Activated CD8-positive, alpha-beta memory T cell treated with anti-CD3 and anti-CD28 coated beads for 48 hours (primary cell): ENCODE measurements at places on chromosomes 12 and 14.

DNA sequence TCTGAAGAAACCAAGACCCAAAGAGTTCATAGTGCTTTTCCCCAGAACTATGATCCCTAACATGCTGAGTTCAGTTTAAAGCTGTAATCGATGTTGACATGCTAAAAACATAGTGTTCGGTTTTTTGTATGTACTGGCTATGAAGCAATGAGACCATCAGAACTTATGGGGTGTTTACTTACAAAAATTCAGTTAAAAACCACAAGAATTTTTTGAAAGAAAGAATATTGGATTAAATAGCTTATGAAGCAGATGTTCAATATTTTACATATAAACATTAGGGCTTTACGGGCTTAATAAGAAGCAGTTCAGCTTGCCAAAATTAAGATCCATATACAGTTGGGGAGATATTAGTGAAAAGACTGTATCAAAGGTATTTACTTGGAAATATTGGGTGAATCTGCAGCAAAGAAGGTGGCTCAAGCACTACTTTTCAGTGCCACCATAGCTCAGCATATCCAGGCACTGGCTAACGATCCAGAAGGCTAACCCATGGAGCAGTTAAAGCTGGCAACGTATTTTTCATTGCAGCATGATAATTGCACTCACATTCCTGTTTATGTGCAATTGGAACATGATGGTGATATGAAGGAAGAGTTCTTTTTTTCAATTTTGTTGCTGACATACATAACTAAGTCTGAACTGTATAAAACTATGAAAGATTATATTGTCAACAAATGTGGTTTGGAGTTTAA, 125.9 kb downstream of the EFCAB11 start:
- DNase-seq: no peak

- no peak for DNase-seq
Measured at GRCh38 chr14:55706893-55707292, 126.9 kb downstream of the KTN1 start.

DNA sequence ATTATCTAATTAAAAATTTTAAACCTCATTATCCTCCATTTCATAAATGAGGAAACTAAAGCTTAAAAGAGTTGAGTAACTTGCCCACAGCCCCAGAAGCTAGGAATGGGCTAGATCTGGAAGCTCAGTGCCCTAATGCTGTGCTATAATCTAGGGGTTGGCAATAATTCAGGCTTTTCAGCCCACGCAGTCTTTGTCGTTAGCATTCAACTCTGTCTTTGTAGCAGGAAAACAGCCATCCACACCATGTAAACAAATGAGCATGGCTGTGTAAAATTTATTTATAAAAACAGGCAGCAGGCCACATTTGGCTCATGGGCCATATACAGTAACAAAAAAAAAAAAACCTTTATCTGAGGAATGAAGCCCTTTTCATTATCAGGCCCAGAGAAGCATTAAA, 92.4 kb upstream of the OVCH1 start:
- DNase-seq: no peak

- DNase-seq: no peak
Measured at GRCh38 chr12:26808766-26809476, 24.1 kb downstream of the ITPR2 start.

- DNase-seq: no peak
Measured at GRCh38 chr14:53149668-53150316, 3.3 kb downstream of the DDHD1 start.

GRCh38 chr12:104721936-104722335, 236.2 kb downstream of the SLC41A2 start:
- no peak for DNase-seq

GRCh38 chr14:31307198-31307597, 99.6 kb upstream of the HECTD1 start:
- DNase-seq: no peak

DNA sequence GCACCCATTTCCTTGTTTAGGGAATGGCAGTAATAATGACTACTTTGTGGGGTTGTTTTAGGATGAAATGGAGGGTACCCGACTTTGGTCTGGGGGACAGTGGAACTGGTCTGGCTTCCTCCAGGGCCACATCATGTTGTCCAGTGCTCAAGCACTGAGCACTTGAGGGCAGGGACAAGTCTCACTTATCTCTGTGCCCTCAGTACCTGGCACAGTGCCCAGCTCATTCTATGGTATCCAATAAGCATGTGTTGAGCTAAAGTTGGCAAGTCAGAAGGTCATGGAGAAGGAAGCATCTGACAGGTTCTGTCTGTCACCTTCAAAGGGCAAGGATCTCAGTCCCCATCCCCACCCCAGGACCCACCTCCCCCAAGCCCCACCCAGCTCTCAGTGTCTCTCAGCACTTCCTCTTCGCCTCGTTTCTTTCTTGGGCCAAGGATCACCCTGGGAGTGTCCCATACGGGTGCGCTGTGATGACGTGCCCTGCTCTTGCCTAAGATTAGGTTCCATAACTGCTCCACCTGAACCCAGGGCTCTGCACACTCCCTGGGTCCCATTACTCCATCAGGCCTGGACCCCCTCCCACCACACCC, 24.3 kb upstream of the TMEM106C start:
- DNase-seq: no peak

DNA sequence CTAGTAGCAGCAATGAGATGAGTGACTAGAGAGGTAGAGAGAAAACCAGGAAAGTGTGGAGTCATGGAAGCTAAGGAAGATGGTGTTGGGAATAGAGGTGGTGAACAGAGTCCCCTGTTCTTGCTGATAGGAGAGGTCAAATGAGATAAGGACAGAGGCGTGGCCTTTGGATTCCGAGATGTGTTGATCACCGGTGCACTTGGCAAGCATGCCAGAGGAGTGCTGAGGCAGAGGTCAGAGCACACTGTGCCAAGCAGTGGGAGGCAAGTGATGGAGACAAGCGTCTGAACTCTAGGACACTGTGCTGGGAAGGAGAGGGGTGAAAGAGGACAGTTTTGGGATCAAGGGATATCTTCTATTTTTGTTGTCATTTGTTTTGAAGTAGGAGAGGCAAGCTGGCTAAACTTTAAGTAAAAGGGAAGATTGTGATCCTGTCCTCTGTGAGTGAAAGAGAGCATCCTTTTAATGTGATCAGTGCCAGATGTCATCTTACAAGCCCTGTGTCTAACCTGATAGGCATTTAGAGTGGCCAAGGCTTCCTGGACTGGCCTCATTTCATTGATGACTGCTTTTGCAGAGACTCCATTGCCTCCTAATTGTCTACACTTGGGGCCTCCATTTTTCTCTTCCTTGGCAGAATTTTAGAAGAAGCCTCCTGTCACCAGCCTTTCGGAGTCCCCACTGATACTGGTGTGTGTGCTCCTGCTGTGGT, 336.4 kb downstream of the CACNA1C start:
- no peak for DNase-seq

DNA sequence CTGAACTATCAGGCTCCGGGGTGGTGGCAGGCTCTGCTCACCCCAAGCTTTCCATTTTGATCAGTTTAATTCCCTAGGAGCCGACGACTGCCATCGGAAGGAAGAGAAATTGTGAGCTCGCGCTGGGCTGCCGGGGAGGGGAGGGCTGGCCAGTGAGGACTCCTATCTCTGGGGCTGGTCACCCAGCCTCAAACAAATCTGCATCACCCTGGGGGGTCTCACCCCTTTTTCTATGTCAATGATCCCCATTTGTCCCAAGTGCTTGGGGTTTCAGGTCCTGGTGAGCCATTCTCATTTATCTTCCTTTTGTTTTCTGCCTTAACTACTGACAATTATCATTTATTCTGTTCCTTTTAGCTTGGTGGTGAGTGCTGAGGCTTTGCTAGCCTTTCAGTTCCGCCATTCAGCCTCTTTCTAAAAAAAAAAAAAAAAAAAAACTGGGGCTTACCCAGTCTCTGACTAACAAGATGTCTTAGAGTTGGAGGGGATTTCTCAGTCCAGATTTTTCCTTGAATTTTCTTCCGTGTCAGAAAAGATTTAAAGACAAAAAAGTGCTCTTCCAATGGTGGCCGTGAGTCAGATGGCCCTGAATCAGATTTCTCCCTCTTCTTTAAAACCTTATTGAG, 22.8 kb upstream of the USP44 start:
- no peak for DNase-seq
